GM12891 (cell line): ENCODE measurements at places on chromosomes 6 and 20.

DNA sequence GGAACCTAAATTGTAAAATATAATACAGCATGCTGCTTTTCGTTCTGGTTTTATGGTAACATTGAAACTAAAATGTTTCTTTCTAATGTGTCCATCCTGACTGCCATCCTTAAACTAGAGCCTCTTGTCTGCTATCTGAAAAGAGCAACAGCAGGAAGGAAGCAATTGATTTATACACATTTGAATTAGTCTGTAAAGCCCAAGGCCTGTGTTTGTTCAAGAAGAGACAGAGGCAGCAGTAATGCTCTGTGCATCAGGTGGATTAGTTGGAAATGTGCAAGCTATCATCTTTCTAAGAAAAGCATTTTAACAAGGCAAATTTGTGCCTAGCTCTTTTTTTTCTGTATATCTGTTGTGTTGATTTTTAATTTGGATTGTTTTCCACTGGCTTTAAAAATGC lies 128.6 kb downstream of the SCAF8 start:
- DNase-seq = no peak

GRCh38 chr6:26379292-26379691 lies 3.6 kb upstream of the BTN2A2 start:
- no peak for DNase-seq

DNA sequence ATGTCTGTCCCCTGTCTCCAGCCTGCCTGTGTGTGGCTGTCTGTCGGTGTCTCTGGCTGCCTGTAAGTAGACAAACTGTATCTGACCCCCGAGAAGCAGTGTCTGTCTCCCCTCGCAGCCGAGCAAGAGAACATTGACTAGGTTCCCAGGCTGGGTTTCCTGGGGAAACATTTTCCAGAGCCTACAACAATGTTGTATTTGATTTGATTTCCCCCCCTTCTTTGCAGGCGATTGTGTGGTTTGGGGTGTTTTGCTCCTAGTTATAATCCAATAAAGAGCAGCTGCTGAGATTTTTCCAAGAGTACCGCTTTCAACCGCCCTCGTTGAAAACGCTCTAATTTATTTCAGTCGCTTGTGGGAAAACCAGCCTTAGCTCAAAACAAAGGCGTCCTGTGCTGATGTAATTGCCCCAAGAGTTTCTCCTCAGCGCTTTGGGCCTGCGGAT lies 92.6 kb downstream of the CDC5L start:
- DNase-seq = no peak

- no peak for DNase-seq
Measured at GRCh38 chr6:140344142-140344913, 969.9 kb upstream of the CITED2 start.

DNA sequence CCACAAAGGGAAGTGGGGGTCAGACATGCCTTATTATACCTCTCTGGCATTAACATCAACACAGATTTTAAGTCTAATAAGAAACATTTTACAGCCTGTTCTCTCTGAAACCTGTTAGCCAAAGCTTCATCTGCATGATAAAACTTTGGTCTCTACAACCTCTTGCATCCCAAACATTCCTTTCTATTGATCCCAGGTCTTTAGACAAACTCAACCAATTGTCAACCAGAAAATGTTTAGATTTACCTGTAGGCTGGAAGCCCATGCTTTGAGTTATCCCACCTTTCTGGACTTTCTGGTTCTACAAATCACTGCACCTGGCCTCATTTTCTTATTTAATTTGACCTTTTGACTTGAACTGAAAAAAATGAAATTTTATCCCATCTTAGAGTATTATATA lies 20.8 kb downstream of the MCM8 start:
- no peak for DNase-seq

DNA sequence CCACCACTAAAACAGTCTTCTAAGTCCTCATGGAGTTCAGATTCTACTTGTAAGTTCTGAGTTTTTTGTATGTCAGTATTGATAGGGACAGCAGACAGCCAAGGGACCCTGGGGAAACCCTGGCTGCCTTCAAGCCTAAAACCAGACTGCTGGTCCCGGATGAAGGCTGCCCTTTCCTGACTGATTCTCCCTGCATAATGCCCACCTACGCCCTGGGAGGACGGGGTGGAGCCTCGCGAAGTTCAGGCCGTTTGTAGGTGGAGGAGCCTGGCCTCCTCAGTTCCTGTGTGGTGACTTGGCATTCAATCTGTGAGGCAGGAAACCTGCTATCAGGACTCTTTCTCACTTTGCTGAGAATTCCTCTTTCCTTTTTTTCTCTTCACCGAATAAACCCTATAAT lies 120.3 kb upstream of the LGSN start:
- DNase-seq = no peak

GRCh38 chr6:54846243-54846856 lies at the start of gene FAM83B:
TSS of gene FAM83B (plus strand) at chr6:54846771. CDS start at chr6:54870247, 23,476 bp downstream.
- no peak for DNase-seq

DNA sequence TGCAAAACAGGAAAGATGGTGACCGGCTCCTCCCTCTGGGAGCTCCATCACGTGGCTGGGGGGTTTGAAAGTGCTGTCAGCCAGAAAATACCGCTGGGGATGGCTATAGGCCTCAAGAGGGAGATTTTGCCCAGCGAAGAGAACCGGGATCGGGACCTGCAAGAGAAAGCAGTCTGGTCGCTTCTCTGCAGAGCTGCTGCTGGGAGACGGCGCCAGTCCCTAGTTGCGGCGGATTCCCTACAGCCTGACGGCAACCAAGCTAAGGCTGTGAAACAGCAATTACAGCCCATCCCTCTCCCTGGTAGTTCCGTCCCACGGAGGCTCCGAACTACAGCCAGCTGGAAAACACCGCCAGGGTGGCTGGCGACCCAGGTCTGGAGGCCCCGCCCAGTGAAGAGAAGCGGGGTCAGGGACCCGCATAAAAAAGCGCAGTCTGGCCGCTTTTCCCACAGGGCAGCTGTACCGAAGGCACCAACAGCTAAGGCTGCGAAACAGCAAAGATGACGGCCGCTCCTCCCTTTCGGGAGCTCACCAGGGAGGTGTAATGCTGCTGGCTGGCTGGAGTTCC lies 238.1 kb upstream of the IRAK1BP1 start:
- no peak for DNase-seq

DNA sequence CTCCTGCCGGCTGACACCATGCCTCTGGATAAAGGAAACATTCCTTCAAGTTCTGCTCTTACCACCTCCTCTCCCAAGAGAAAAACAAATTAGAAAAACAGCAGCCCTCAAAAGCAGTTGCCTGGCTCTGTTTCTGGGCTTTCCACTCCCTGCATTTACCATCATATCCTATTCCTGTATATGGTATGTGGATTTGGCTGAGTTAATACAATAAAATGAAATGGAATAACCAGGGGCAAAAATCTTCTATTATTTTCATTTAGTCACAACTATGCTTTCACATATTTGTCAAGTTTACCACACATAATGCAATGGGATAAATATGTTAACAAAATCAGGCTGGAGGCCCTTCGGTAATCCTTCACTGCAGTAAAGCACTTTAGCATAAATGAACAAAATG lies 34.3 kb downstream of the COL12A1 start:
- DNase-seq = no peak

DNA sequence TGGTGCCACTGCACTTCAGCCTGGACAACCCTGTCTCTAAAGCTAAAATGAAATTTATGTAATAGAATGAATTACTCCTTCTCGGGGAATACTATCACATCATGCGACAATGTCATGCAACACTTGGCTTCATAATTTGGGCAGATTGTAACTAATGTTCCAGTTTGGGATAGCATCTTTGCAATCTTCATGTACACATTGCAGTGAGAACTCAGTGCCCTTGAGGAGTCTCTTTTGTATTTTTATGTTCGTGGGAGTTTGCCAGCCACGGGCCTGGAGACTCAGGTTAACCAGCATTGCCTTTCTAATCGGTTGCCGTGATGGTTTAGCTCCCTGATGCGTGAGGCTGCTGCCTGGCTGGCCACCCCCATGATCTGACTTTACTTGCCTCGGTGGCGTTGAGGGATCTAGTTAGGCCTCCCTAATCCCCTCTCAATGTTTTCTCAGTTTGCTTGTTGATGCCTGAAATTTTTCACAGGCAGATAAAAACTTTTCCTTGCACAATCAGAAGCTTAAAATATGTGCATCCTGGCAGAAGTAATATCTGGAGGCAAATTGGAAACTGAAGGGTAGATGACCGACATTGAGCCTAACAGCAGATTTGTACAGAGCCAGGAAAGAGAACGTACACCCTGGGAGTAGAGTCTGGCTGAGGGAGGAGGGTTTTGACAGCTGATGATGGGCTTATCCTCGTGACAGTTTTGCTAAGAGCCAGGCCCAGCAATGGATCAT lies 2.4 kb downstream of the GMPR start:
- no peak for DNase-seq

- DNase-seq = no peak
Measured at GRCh38 chr6:13597073-13597472, 18.1 kb upstream of the NOL7 start.

DNA sequence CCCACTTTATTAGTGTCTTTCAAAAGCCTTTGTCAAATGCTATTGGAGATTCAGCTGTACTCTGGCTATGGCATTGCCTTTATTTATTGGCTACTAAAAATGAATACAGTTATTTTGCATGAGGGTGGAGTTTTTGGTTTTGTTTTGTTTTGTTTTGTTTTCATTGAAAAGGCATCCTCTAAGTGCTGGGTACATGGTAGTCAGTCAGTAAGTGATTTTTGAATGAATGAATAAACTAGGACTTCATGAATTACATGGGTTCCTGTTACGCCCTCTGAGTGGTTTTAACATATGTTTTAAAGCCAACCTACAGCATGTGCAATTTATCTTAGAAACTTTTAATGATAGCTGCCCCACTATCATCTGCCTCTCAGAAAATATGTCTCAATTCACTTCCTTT lies 38.9 kb upstream of the ENPP1 start:
- no peak for DNase-seq

GRCh38 chr6:100260584-100260983 lies 204.1 kb downstream of the SIM1 start:
- no peak for DNase-seq

- DNase-seq = no peak
Measured at GRCh38 chr20:63740627-63741353, 1.2 kb downstream of the SLC2A4RG start.

GRCh38 chr6:105786890-105787655 lies 299.1 kb upstream of the PRDM1 start:
- no peak for DNase-seq

DNA sequence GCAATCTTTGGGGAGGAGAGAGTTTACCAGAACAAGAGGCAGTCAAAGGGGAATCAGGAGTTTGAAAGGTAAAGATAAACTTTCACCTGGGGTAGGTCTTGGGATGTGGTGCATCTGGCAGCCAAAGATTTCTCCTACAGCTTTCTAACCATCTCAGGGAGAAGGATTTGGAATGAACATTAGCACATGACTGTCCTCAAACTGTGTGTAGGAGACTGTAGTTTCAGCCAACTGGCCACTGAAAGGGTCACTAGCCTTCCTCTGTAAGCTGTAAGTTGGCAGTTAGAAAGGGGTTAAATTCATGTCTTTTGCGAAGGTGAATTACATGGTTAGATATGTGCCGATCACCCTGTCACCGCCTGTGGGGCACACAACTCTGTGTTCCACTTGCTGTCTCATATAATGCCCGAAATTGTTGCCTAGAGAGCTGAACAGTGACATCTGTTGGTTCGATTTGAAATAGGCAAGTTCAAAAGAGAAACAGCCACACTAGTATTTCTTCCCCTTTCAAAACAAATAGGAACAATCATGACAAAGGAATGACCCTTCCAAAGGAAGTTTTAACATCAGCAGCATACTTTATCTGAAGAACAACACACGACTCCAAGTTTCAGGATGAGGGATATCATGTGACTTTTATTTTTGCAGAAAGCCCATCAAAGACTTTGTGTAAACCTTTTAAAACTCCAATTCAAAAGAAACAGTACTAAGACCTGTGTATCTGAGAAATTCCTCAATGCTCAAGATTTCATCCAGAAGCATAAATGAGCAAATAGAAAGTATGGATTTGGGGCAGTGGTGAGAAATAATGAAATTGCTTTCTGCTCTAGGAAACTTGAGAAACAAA lies 1.1 kb upstream of the OPN5 start:
- DNase-seq = no peak

DNA sequence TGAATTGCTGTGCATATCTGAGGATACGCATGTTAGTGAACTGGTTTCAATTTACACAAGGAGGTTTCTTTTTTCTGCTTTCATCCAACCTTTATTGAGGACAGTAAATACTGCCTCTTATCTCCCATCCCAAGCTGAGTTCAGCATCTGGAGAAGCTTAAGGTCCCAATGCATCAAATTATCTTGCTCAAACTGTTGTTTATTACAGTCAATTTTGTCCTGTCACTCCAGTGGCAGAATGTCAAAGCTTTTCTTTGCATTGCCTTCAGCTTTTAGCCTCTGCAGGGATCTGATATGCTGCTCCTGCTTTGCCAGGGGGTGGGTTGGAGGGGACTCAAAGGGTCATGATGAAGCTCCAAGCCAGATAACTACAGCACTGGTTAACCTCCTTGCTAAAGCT lies 435.4 kb upstream of the SOX4 start:
- no peak for DNase-seq

GRCh38 chr6:71383901-71384489 lies 95.4 kb downstream of the OGFRL1 start:
- DNase-seq = no peak

- DNase-seq = peak; percentile 11
Measured at GRCh38 chr6:154868143-154868594, 126.9 kb upstream of the TIAM2 start.

GRCh38 chr20:22878166-22878565 lies 156.9 kb upstream of the SSTR4 start:
- no peak for DNase-seq

DNA sequence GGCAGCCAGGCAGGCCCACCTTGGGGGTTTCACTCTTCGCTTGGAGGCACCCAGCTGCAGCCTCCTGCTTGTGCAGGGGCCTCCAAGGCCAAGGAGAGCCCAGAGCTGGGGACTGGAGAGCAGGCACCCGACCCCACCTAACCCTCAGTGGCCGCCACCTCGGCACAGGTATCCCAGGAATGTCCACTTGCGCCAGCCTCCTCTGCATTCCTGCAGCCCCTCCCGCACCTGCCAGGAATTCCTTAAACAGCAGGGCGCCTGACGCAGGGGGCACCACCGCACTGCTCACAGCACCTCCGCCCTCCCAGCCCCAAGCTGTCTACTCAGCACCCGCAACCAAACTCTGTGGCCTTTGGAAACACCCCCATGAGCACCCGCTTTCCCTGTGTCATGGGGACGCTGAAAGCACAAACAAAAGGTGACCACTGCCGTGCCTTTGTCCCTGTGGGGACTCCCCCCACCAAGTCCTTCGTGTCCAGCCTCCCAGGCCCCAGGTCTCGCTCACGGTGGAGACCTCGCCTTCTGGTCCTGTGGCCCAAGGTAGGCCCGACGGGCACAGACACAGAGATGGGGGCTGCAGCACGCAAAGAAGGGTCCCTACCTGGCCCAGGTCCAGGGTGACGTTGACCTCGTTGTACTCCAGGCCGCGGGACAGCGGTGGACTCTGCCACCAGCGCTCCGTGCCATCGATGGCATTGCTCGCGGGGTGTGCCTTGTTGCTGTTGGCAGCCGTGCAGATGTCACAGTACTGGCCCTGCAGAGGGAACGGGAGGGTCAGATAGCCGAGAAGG lies 5.1 kb downstream of the LAMA5 start:
- no peak for DNase-seq

DNA sequence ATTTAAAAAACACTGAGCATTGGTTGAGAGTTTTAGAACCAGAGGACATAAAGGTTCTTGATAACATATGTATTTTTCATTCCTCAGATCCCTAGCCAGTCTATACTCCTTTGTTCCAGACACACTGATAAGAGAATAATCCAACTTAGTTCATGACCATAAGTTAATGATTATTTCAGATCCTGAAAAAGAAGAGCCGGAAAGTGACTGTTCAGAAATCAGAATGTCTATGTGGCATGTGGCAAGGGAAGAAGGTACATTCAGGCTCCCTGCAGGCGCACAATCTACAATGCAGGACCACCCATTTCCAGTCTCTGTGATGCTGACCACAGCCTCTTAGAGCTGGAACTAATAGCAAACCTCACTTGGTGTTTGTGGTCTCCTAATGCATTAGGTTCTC lies 666.7 kb upstream of the AGPAT4 start:
- no peak for DNase-seq
